Aorta (tissue), 5 donors: ENCODE measurements at places on chromosomes 11 and 22. TPM values are rescaled to one million over a fixed set of nuclear protein-coding genes. Genes with fewer than 3 reads are reported as not detected.

DNA sequence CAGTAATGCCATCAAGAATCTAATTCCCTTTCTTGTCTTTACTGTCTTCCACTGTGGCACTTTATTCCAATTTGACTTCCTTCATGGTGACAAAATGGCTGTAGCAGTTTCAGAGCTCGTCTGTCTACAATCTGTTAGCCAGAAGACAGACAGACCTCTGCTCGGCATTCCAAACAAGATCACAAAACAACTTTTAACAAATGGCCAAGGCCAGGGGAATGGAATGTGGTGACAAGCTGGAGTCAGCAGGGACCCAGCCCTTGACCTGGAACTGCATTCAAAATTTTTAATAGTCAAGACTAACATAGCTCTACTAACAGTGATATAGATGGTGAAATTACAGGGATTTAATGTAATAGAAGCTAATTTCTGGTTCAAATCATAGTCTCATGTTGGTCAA is 637.2 kb downstream of the ETS1 start:
- no peaks in the 10 kb centered on the region for H3K27me3 ChIP-seq
- no peaks in the 10 kb centered on the region for H3K4me1 ChIP-seq
- no peaks in the 10 kb centered on the region for H3K36me3 ChIP-seq
- no peak overlapping the region for H3K4me3 ChIP-seq

DNA sequence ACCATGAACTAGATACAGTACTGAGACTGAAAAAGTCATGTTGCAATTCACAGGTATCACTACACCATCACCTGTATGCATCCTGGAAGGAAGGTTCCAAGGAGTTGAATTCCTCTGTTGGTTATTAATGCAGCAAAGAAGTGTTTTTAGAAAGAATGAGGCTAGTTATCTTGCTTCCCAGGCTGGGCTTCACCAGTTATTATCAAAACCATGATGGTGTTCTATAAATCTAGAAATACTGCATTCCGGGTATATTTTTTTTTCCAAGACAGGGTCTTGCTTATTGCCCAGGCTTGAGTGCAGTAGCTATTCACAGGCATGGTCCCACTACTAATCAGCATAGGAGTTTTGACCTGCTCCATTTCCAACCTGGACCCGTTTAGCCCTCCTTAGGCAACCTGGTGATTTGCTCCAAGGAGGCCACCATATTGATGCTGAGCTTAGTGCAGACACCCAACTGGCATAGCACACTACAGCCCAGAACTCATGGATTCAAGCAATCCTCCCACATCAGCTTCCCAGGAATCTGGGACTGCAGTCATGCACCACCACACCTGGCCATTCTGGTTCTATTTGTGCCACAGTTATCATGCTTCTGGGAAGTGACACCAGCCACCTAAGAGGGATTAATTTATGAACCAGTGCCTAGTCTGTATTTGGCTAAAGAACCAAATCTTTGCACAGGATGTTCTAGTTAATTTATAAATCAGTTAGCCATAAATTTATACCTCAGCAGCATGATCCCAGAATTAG is 1.6 kb upstream of the MPEG1 start:
- no peak overlapping the region for H3K4me3 ChIP-seq
- H3K27ac ChIP-seq, result no peak overlapping the region
- DNase-seq, result no peak
- H3K27me3 ChIP-seq, result no peaks in the 10 kb centered on the region
- no peaks in the 10 kb centered on the region for H3K36me3 ChIP-seq

DNA sequence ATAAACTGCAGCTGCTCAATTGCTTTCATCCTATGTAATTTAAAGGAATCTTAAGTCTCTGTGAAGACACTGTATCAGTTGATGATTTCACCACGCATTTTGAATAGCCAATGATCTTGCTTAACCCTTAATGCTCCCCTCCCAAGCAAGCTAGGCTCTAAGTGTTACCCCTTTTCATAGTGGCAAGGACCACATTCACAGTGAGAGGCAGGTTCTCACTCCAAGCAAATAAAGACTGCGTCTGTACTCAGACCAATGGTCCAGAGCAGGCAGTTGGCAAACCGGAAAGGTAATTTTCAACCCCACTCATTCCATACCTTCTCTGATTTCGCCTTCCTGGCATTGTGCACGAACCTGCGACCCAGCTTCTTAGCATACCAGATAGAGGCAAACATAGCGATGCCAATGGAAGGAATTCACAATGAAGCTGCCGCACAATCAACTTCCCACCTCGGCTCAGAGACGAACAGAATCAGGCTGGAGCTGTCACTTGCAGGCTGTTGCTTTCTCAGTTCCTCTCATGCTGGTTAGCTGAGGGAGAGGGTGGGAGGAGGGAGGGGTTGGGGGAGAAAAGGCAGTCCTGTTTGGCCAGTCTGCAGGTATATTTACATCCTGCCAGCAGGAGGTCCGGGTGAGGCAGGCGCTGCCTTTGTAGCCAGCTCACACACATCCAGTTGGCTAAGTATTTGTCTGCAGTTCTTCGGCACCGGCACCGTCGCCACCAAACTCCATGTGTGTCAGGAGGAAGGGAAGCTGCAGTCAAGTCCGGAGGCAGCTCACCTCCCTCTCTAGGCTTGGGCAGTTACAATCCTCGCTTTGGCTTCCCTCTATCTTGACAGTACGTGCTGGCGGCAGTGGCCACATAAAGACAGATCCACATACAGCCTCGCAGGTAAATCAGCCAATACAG is 1151.2 kb upstream of the CCDC90B start:
- H3K36me3 ChIP-seq, result no peaks in the 10 kb centered on the region
- no peaks in the 10 kb centered on the region for H3K4me1 ChIP-seq
- no peak overlapping the region for H3K4me3 ChIP-seq
- no peak overlapping the region for H3K27ac ChIP-seq

DNA sequence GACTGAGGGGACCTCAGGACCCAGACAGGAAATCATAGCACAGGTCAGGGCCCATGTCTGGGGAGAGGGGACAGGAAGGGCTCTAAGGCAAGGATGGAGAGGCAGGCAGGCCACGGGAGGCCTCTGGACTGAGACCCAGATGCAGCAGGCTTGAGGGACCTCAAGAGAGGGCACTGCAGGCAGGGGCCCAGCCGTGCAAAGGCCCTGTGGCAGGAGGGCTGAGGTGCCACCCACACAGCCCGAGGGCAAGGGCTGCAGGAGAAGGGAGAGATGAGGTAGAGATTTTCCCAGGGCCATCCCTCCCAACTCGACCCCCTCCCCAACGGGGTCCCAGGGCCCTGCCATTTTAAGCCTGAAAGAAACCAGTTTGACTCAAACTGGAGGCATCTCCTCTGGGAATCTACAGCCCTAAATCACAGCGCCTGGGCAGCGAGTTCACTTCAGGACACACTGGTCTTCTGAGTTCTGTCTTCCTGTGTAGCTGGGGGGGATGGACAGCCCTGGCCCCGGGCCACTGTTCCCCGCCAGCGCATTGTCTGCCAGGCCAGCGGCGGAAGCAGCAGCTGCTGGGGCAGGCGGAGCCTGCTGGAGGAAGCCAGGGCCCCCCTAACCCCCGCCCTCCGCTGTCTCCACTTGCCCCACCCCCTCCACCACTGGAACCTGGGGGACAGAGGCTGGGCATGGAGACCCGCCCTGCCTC is 20.3 kb upstream of the WNT7B start:
- H3K4me3 ChIP-seq, result no peak overlapping the region
- H3K36me3 ChIP-seq, result no peaks in the 10 kb centered on the region
- H3K27me3 ChIP-seq, result no peaks in the 10 kb centered on the region

DNA sequence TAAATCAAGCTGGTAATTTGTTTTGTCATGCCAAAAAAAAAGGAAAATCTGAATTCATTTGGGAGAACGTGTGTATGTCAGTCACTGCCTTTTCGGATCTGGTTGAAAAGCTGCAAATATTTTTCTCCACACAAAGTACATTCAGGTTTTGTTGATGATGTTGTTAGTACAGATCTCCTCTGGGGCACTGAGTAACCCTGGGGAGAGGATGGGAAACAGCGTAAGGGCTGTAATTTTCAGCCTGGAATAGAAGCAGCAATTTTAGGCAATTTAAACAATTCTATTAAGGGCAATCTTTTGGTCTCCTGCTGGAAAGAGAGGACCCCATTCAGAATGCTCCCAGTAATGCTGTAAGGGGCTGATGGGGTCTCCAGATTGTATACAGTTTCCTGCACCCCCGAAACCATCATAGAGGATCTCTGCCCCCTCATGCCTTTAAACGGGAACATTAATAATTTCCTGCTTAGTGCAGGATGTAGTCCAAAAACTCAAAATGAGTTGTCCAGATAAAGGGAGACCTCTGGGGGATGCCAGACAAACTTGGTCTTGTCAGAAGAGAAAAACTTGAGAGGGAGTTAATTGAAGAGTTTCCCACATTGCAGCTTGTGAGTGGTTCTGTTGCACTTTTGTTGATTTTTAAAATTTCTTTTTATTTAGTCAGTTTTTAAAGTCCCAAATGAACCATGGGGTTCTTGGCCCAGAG is 132.3 kb downstream of the COMMD9 start:
- no peaks in the 10 kb centered on the region for H3K27me3 ChIP-seq
- no peaks in the 10 kb centered on the region for H3K36me3 ChIP-seq
- no peak overlapping the region for H3K27ac ChIP-seq
- DNase-seq, result no peak
- H3K4me3 ChIP-seq, result no peak overlapping the region

DNA sequence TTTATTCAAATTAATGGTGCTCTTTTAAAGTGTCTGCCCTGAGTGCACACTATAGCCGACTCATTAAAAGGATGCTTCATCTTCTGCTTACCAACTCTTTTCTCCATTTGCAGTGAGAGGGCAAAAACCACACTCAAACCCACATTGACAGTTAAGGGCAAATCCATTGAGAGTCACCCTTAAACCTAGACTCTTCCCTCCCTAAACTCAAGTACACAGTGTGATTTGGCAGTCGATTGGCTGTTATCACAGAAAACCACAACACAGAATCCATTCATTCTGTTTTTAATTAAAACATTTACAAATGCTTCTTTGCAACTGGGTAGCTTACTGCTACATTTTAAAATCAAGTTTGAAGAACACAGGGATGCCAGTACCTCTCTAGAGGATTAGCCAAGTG is 120.0 kb downstream of the CADM1 start:
- H3K36me3 ChIP-seq, result no peaks in the 10 kb centered on the region
- H3K27ac ChIP-seq, result no peak overlapping the region
- H3K4me3 ChIP-seq, result no peak overlapping the region
- no peak for DNase-seq

- H3K27me3 ChIP-seq, result no peaks in the 10 kb centered on the region
- no peaks in the 10 kb centered on the region for H3K4me1 ChIP-seq
- no peak for DNase-seq
- H3K4me3 ChIP-seq, result no peak overlapping the region
- no peaks in the 10 kb centered on the region for H3K36me3 ChIP-seq
- no peak overlapping the region for H3K27ac ChIP-seq
These were observed 395.6 kb downstream of the LARGE1 start for GRCh38 chr22:33524511-33525260.

GRCh38 chr11:76794371-76795289 is 11.5 kb downstream of the TSKU start:
- H3K27me3 ChIP-seq, result no peaks in the 10 kb centered on the region
- no peak for DNase-seq
- peaks cover 4% of the 10 kb centered on the region for H3K36me3 ChIP-seq
- no peaks in the 10 kb centered on the region for H3K4me1 ChIP-seq
- no peak overlapping the region for H3K27ac ChIP-seq

- no peak overlapping the region for H3K27ac ChIP-seq
- no peaks in the 10 kb centered on the region for H3K27me3 ChIP-seq
- no peak overlapping the region for H3K4me3 ChIP-seq
- H3K36me3 ChIP-seq, result peaks cover 7% of the 10 kb centered on the region
- H3K4me1 ChIP-seq, result no peaks in the 10 kb centered on the region
- no peak for DNase-seq
These were observed 44.6 kb downstream of the ANKRD42 start for GRCh38 chr11:83238111-83238510.

Gene MRGPRX1
- total RNA-seq, result not detected

Gene DNAJB7
- not detected for total RNA-seq

Gene GP1BB
- not detected for total RNA-seq

Gene SERPIND1
- total RNA-seq, result 0.15 TPM
